Central memory CD8-positive, alpha-beta T cell (primary cell): ENCODE measurements at places on chromosomes 3 and 15.

DNA sequence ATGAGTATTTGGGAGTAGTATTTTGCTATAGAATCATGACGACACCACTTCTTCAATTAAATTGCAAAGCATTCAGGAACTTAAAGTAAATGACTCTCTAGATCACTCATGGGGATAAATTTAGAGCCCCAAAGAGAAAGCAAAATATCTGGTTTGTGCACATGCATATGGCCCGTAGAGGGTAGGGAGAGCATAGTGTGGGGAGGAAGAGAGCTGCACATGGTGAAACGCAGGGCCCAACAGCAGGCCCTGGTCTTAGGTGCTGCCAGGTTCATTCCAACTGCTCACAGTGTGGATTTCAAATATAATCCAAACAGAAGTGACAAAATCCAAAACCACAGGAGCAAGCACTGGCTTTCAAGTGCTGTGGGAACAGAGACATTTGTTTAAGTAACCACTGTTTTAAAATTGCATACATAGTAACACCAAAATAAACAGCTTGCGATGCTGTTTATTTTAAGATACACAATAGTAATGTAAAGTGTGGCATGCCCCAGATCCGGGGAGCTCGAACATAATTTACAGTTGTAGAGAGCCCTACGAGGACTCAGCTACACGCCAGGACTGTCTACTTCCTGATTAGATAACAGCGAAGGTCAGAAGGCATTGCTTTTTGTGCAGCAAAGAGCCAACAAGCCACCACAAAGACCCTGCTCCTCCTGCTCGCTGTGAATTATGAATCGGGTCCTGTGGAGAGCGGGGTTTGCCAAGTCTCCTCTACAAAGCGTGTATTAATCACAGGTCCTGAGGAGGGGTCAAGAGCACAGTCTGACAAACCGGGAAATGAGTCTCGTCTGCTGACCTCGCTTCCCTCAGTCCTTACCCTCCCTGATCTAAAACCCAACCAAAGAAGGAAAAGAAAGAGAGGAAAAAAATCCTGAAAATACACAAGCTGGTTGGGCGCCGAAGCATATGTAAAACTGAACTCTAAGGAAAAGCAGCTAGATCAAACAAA is 80.6 kb downstream of the MEIS2 start:
- DNase-seq = no peak
- no peak overlapping the region for H3K27ac ChIP-seq
- no peak overlapping the region for H3K4me3 ChIP-seq
- peaks cover 1% of the 10 kb centered on the region for H3K36me3 ChIP-seq

GRCh38 chr15:72068856-72069255 is 49.1 kb downstream of the MYO9A start:
- H3K4me1 ChIP-seq = peaks cover 14% of the 10 kb centered on the region
- H3K4me3 ChIP-seq = no peak overlapping the region
- no peaks in the 10 kb centered on the region for H3K27me3 ChIP-seq
- H3K36me3 ChIP-seq = no peaks in the 10 kb centered on the region
- H3K27ac ChIP-seq = no peak overlapping the region

DNA sequence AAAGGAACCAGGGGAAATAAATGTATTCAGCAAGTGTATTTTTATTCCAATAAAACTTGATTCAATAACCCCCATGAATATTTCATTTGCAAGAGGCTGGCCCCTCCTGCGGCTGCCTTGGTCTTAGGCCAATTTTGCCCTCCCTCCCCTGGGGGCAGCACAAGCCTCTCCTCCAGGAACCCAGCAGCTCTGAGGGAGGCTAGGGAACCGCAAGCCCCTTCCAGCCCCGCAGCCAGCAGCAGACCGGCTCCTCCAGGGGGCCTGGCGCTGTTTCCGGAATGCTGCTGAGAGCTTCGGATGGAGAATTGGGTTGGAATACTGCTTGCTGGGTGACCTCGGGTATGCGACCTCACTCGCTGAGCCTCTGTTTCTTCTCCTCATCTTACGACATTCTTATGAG is 150.1 kb downstream of the RAB11A start:
- no peak for DNase-seq
- H3K27ac ChIP-seq = no peak overlapping the region
- H3K4me3 ChIP-seq = no peak overlapping the region

GRCh38 chr3:105093371-105094252 is 273.1 kb upstream of the ALCAM start:
- no peak overlapping the region for H3K27ac ChIP-seq
- H3K27me3 ChIP-seq = no peaks in the 10 kb centered on the region
- H3K4me3 ChIP-seq = no peak overlapping the region
- no peaks in the 10 kb centered on the region for H3K4me1 ChIP-seq
- H3K36me3 ChIP-seq = no peaks in the 10 kb centered on the region

DNA sequence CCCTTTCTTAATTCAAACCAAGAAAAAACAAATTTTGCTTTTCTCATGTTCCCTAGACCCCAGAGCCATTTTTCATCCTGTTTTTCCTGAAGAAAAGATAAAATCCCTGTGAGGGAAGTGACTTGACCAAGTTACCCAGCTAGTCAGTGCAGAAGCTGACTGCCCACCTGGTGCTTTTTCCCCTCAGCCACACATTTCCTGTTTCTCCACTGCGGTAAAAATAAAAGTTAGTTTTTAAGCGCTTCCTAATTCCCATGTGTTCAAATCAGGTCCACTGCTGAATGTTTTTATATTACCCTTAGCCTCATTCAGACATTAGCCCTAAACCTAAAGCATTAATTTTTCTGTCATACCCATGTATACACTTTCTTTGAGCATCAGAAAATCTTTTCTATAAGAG is 26.1 kb downstream of the PPP2R3A start:
- DNase-seq = no peak
- H3K27ac ChIP-seq = no peak overlapping the region
- no peaks in the 10 kb centered on the region for H3K36me3 ChIP-seq
- no peaks in the 10 kb centered on the region for H3K4me1 ChIP-seq
- H3K27me3 ChIP-seq = peaks cover 8% of the 10 kb centered on the region

GRCh38 chr3:61903931-61904657 is 342.7 kb downstream of the PTPRG start:
- H3K27ac ChIP-seq = no peak overlapping the region
- peaks cover 1% of the 10 kb centered on the region for H3K36me3 ChIP-seq
- no peak for DNase-seq
- H3K4me3 ChIP-seq = no peak overlapping the region
